Globus pallidus (tissue), 1 donor: ENCODE measurements at places on chromosomes 16 and 17.

DNA sequence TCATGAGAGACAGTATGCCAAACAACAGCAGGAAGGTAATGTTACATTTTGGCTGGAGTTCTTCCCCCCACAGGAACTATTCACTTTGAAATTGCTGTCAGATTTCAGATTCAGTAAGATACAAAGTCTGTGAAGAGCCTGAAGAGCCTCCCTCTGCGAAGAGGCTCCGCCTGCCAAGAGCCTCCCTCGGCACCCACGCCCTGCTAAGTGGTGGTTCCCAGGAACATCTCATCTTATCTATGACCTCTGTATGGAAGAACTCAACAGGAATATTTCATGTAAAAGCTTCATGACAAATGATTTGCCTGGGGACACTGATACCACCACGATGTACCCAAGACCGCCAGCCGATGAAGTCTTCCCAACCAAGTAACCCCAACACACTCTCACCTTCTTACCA, 3.2 kb downstream of the ZC3H7A start:
- DNase-seq: no peak

DNA sequence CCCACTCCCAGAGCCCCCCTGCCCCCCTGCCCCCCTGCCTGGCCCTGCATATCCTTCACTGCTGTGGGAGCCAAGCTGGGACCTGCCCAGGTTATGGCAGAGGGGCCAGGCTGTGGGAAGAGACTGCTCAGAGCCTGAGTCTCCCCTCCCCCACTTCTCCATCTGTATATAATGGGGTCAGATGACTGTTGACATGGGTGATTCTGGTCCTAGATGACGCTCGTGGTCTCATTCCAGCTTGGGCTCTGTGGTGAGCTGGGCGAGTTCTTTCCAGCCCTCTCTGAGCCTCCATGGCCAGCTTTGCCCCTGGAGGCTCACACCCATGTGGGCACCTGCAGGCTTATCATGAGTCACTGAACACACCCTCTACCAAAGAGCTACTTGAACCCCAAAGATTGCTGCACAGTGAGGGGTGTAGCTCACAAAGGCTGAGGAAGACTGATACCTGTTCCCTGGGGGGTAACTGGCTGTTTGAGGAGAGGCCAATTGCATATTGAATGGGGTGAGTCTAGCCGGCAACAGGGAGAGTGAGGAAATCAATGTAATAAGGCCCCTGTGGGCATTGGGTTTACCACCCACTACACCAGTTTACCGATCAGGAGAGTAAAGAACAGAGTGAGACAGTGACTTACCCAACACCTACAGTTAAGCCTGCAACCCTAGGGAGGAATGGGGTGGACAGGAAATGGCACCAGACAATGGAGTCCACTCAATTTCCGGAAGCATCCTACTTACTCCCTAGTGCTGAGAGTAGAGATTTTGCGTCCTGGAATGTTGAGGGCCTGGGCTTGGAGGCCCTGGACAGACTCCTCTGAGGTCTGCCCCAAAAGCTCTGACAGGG, 4.2 kb upstream of the SREBF1 start:
- peak; percentile 87 for DNase-seq

GRCh38 chr17:43211480-43212402, at the start of gene TMEM106A:
TSS of gene TMEM106A (plus strand) at chr17:43211875. CDS start at chr17:43213042, 1,167 bp downstream.
- peak; percentile 37 for DNase-seq

- DNase-seq: no peak
Measured at GRCh38 chr17:40197550-40197949, 20.3 kb downstream of the RAPGEFL1 start.

DNA sequence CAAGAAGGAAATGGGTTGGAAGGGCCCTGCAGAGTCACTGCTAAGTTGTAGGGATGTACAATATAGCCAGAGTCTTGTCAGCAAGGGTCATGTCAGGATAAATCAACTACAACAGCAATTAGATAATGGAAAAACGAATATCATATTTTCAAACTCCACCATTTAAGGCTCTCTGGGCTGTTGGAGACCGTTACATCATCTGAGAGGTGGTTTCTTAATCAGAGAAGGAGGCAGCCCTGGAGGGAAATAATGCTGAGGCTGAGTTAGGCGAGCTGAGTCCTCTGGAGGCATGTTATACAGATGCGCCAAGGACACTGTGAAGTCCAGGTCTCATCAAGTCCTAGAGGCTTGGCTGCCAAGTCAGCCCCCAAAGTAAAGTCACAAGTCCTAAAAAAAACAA, 30.3 kb downstream of the LYRM9 start:
- no peak for DNase-seq

DNA sequence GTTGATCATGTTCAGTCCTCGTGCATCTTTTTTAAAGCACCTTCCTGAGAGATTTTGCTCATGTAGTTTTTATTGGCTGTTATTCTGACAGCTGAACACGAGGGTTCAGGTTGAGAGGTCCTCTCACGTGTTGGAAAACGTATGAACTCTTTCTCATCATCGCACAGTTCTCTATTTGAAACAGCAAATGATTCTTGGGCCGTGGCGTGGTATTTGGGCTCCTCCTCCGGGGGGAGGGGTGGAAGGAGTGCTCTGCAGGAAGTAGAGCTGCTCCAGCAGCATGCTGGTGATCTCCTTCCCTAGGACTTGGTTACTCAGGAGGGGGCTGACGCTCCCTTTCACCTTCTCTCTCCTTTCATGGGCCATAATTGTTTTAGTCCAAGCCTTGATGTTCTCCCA, 70.4 kb downstream of the KSR1 start:
- DNase-seq: peak; percentile 56

GRCh38 chr17:9976283-9977179, 71.5 kb upstream of the RCVRN start:
- DNase-seq: no peak

DNA sequence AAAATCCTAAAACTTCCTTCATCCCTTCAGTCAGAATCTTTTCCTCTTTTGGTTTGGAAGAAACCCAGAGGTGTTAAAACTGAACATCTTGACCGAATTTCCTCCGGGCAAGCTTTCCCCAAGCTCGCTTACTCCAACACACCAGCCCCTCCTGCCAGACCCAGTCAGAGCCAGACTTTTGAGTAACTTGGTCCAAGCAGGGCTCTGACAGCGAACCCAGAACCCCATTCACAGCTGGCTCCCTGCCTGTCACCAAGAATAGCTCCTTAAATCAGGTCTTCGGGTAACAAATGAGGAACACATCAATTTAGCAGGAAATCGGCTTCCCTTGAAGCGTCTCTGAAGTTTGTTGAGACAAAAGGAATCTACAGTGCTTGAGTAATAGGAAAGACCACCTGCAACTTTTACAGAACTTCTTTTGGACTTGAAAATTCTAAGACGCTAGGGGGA, 27.3 kb downstream of the GAS7 start:
- peak; percentile 53 for DNase-seq

- DNase-seq: peak; percentile 35
Measured at GRCh38 chr17:69428252-69428980, 13.9 kb downstream of the MAP2K6 start.

GRCh38 chr17:37535906-37536305, 46.2 kb downstream of the DUSP14 start:
- no peak for DNase-seq

- DNase-seq: no peak
Measured at GRCh38 chr17:39626171-39627046, at the start of gene PPP1R1B. TSS of gene PPP1R1B (plus strand) at chr17:39626952. CDS start at chr17:39627393, 441 bp downstream.

DNA sequence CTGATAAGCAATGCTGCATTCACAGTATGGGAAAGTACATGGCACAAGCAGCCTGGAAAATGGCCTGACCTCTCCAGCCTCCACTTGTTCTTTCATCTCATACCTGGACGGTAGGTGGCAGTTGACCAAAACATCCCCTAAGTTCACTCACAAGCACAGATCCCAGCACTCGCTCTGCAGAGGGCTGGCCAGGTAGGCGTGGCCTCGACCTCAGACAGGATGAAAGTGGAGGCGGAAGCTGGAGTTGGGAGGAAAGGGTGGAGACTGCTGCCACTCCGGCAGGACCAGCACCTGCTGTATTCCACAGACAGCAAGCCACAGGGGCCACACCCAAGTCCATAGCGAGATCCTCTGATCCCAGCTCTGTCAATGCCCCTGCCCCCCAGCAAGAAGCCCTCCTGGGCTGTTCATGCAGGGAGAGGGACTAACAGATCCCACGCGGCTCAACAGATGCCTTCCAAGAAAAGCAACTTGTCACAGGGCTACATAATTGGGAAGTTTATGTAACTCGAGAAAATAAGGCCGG, 31.3 kb downstream of the ZCCHC14 start:
- no peak for DNase-seq
